ENCODE measurements at places on chromosomes 2 and 18.

- DNase-seq = no peak
Observed at GRCh38 chr2:217440000-217440399, 562.8 kb downstream of the TNS1 start.

- no peak for DNase-seq
Observed at GRCh38 chr18:55633032-55633431, 45.0 kb upstream of the TCF4 start.

DNA sequence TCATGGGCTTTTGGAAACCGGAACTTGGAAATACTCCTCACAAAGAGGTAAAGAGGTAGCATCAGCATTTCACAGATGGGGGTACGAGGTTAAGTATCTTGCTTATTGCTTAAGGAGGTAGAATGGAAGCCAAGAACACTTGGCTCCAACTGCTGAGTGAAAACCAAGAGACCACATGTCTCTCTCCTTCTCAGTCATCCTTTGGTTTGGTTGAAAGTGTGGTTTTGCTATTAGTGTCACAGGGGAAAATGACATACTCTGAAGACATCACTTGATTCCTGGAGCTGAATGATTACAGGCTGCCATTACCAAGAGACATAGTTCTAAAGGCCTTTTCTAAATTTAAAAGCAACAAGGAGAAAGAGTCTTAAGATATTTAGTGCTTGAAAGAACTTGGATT is 41.5 kb downstream of the ANTXR1 start:
- DNase-seq = no peak

DNA sequence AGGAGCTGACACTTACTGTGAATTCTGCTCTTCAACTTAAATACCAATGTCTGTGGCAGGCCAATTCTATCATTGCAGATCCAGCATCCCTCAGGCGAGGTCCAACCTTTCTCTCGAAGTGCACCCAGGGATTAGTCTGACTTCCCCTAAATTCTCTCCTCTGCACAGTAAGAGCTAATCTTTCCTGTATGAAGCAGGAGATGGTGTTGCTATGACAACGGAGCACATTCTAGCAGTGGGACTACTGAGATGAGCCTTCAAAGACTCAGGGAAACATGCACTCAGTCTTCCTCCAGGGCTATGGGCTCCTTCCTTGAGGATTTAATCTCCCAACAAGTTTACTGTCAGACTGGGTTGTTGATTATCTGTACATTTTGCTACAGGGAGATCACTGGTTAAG is 176.3 kb downstream of the NOL4 start:
- DNase-seq = no peak

GRCh38 chr2:232889876-232890401 is 19.9 kb downstream of the SNORC start:
- DNase-seq = no peak

DNA sequence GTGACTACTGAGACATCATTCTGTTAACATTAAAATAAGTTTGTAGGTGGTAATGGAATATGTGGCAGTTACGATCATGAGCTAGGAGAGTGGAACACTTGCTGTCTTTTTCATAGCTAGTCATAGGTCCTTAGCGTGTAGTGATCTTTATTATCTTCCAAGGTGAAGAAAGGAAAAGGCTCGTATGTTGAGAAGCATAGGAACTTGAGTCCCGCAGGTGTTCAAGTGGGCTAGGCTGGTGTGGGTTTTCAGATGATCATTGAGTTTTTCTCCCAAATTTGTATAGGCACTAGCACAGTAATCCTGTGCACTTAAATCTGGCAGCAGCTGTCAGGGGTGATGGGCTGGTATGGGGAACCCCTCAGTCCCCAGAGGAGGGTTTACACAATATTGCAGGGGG is 10.9 kb downstream of the SLC20A1 start:
- no peak for DNase-seq
